Uterus (tissue), 4 donors: ENCODE measurements at places on chromosomes 2 and 18.

DNA sequence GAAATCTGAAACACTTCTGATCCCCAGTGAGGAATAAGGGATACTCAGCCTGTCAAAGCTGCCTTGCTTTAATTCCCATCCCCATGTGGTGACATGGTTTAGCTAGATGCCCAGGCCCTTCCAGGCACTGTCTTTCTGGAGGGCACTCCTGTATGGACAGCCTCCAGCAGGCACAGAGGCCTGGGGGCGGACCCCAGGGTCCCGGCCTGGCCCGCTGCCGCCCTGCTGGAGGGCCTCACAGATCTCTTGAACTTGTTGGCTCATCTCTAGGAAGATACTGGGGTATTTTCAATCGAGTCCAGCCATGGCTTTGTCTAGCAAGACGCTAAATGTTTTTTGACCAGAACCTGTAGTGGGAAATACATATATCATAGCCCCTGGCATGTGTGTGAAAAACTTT is 21.0 kb upstream of the CNNM3 start:
- no peaks in the 10 kb centered on the region for H3K4me1 ChIP-seq
- no peaks in the 10 kb centered on the region for H3K27me3 ChIP-seq
- no peak overlapping the region for H3K4me3 ChIP-seq
- H3K27ac ChIP-seq, result no peak overlapping the region
- no peaks in the 10 kb centered on the region for H3K36me3 ChIP-seq
- no peak for DNase-seq

GRCh38 chr2:23925702-23926289 is 1.1 kb downstream of the ATAD2B start:
- DNase-seq, result peak; percentile 53
- H3K4me1 ChIP-seq, result no peaks in the 10 kb centered on the region
- H3K27ac ChIP-seq, result peak overlapping the region; percentile 97
- H3K4me3 ChIP-seq, result peak overlapping the region; percentile 95

GRCh38 chr2:175929850-175930249 is 72.2 kb downstream of the LNPK start:
- no peak for DNase-seq
- no peaks in the 10 kb centered on the region for H3K4me1 ChIP-seq
- no peak overlapping the region for H3K27ac ChIP-seq
- no peak overlapping the region for H3K4me3 ChIP-seq
- no peaks in the 10 kb centered on the region for H3K27me3 ChIP-seq
- H3K36me3 ChIP-seq, result peaks cover 3% of the 10 kb centered on the region

- H3K4me1 ChIP-seq, result peaks cover 1% of the 10 kb centered on the region
- no peak for DNase-seq
- no peak overlapping the region for H3K4me3 ChIP-seq
- H3K36me3 ChIP-seq, result no peaks in the 10 kb centered on the region
- no peak overlapping the region for H3K27ac ChIP-seq
- H3K27me3 ChIP-seq, result no peaks in the 10 kb centered on the region
Measured at GRCh38 chr2:74444498-74445318, 3.0 kb upstream of the RTKN start.

- H3K4me3 ChIP-seq, result no peak overlapping the region
- H3K27ac ChIP-seq, result no peak overlapping the region
- no peak for DNase-seq
- no peaks in the 10 kb centered on the region for H3K27me3 ChIP-seq
Measured at GRCh38 chr2:96945014-96945413, 41.4 kb downstream of the FAM178B start.

- no peak overlapping the region for H3K4me3 ChIP-seq
- DNase-seq, result no peak
- H3K4me1 ChIP-seq, result no peaks in the 10 kb centered on the region
- H3K36me3 ChIP-seq, result no peaks in the 10 kb centered on the region
Measured at GRCh38 chr18:574149-574860, 5.9 kb upstream of the CETN1 start.

- H3K27me3 ChIP-seq, result no peaks in the 10 kb centered on the region
- H3K4me1 ChIP-seq, result no peaks in the 10 kb centered on the region
- H3K36me3 ChIP-seq, result no peaks in the 10 kb centered on the region
Measured at GRCh38 chr2:157735532-157735931, 106.9 kb upstream of the ACVR1C start.

DNA sequence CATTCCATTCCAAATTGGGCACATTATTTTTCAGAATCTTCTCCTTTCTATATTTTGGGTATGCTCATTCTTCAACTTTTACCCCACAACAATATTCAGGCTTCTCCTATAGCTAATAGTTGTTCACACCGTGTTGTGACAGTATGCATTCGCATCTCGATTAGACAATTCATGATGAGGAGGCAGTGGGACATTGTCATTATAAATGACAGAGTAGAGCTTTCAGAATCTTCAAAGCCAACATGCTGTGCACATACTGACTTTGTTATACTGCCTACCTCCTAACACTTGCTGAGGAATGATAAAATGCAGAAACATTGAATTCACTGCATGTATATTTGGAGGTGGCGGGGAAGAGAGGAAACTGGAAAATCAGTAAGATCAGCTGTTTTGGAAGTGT is 714.2 kb downstream of the SUCLG1 start:
- no peaks in the 10 kb centered on the region for H3K36me3 ChIP-seq
- H3K4me1 ChIP-seq, result no peaks in the 10 kb centered on the region
- H3K4me3 ChIP-seq, result no peak overlapping the region
- no peaks in the 10 kb centered on the region for H3K27me3 ChIP-seq

GRCh38 chr18:8874872-8875271 is 169.5 kb downstream of the MTCL1 start:
- no peaks in the 10 kb centered on the region for H3K36me3 ChIP-seq
- no peaks in the 10 kb centered on the region for H3K27me3 ChIP-seq
- no peak overlapping the region for H3K4me3 ChIP-seq
- no peak overlapping the region for H3K27ac ChIP-seq
- DNase-seq, result no peak

DNA sequence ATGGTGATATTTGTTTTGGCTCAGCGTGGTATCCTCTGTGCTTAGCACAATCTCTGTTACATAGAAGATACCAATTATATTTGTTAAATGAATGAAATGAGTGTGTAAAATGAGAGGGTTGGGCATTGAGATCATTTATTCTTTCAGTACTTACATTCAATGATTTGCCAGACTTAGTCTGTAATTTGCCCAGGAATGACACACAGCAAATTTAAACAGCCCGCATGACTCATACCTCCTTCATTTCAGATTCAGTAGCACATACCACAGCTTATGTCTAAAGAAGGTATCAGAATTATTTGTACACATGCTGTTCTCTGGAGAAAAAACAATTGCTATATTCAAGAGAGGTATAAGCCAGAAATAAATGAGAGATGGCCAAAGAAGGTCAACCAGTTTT is 37.0 kb downstream of the KLHL14 start:
- H3K4me1 ChIP-seq, result no peaks in the 10 kb centered on the region
- H3K36me3 ChIP-seq, result no peaks in the 10 kb centered on the region
- no peaks in the 10 kb centered on the region for H3K27me3 ChIP-seq
- DNase-seq, result no peak

DNA sequence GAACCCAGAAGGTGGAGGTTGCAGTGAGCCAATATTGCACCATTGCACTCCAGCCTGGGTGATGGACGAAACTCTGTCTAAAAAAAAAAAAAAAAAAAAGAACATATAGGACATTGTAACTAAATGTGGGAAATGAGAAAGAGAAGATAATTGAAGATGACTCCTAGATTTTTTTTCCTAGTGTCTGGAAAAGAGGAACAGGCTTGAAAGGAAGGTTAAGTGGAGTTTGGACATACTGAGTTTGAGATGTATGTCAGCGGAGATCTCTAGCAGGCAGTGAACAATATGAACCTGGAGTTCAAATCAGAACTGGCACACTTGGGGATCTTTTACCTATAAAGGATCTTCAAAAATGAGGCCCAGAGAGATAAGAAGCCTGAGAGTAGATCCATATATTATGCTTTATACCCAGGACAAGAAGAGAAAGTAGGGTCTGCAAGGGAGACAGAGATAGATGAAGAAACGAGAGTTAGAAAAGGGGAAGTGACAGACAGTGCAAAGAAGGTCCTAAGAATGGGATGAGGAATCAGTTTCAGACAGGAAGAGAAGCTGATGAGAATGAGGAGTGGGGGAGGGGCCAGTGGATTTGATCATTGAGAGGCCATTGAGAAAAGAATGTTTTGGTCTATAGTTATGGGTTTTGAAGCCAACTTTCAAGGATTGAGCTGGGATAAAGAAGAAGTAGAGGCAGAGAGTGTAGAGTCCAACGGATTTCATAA is 46.9 kb upstream of the CD28 start:
- no peaks in the 10 kb centered on the region for H3K27me3 ChIP-seq
- no peak overlapping the region for H3K27ac ChIP-seq
- no peaks in the 10 kb centered on the region for H3K4me1 ChIP-seq
- no peak overlapping the region for H3K4me3 ChIP-seq
- H3K36me3 ChIP-seq, result no peaks in the 10 kb centered on the region

GRCh38 chr2:236656166-236656565 is 86.5 kb downstream of the ACKR3 start:
- H3K27me3 ChIP-seq, result no peaks in the 10 kb centered on the region
- no peak for DNase-seq
- no peak overlapping the region for H3K27ac ChIP-seq
- H3K4me1 ChIP-seq, result peaks cover 5% of the 10 kb centered on the region

- H3K4me3 ChIP-seq, result no peak overlapping the region
- H3K27ac ChIP-seq, result no peak overlapping the region
- no peak for DNase-seq
- H3K36me3 ChIP-seq, result no peaks in the 10 kb centered on the region
Measured at GRCh38 chr18:55775972-55776371, 188.0 kb upstream of the TCF4 start.

DNA sequence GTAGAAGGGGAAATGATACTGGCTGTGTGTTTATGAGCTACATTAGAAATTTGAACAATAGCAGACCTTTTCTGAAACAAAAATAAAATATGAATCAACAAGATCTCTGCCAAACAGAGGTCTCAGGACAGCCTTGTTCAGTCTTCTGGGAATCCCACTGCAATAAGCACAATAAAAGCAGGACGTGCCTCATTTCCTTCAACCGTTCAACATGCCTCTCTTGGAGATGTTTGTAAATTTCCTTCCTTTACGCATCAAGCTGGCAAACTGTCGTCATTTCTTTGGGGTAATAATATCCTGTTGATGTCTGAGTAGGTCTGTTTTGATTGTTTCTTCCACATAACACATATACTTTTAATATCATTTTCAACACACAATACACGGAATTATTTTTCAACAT is 77.2 kb downstream of the TCF4 start:
- H3K27me3 ChIP-seq, result no peaks in the 10 kb centered on the region
- H3K27ac ChIP-seq, result peak overlapping the region; percentile 58
- DNase-seq, result no peak
- no peaks in the 10 kb centered on the region for H3K36me3 ChIP-seq
- no peaks in the 10 kb centered on the region for H3K4me1 ChIP-seq

DNA sequence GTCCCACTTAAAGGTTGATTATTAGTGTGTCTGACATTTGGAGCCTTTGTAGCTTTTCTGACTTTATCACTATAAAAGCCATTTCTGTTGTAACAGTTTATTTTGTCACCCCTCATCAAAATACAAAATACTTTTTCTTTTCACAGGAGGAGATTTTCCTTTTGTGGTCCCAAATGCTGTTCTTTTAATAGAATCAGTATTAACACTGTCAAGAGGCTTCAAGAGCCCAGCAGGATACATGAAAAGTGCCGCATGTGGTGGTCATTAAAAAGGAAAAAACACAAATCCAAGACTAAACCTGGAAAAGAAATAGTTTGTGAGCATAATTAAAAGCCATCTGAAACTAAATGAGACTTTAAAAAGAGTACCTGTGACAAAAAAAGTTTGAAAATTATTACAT is 515.7 kb downstream of the DCDC2C start:
- H3K36me3 ChIP-seq, result no peaks in the 10 kb centered on the region
- no peak overlapping the region for H3K27ac ChIP-seq
- no peaks in the 10 kb centered on the region for H3K4me1 ChIP-seq
- no peak overlapping the region for H3K4me3 ChIP-seq

GRCh38 chr2:221822416-221822815 is 250.3 kb upstream of the EPHA4 start:
- no peak overlapping the region for H3K27ac ChIP-seq
- H3K4me3 ChIP-seq, result no peak overlapping the region
- no peaks in the 10 kb centered on the region for H3K4me1 ChIP-seq
- no peaks in the 10 kb centered on the region for H3K27me3 ChIP-seq
- no peaks in the 10 kb centered on the region for H3K36me3 ChIP-seq

GRCh38 chr2:170464268-170464667 is 250.9 kb upstream of the SP5 start:
- no peak overlapping the region for H3K4me3 ChIP-seq
- no peaks in the 10 kb centered on the region for H3K36me3 ChIP-seq
- no peaks in the 10 kb centered on the region for H3K27me3 ChIP-seq
- H3K4me1 ChIP-seq, result no peaks in the 10 kb centered on the region
- H3K27ac ChIP-seq, result no peak overlapping the region

DNA sequence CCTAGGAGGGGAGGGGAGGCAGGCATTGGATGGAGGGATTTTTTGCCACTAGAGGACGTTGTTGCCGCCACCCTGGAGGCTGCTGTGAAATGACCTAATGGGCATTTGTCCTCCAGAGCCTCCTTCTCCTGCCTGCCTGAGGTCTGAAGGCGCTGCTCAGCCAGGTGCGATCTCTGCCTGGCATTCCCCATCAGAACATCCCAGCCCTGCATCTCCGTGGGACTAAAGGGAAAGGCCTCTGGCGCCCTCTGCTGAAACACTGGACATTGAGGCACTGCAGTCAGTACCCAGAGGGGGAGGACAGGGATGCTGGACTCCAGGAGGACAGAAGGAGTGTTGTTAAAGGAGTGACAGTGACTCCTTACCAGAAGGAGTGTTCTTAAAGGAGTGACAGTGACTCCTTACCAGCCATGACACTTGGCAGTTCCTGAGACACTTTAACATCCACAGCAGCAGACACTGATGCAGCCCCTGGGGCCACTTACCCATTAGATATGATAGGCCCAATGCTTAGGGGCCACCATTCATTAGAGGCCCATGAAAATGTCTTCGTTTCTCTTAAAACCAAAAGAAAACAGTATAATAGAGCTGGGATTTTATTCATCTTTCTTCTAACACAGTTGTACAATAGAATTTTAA is 17.0 kb downstream of the THNSL2 start:
- H3K4me3 ChIP-seq, result no peak overlapping the region
- no peaks in the 10 kb centered on the region for H3K4me1 ChIP-seq
- no peak overlapping the region for H3K27ac ChIP-seq
- DNase-seq, result peak; percentile 35
- H3K27me3 ChIP-seq, result no peaks in the 10 kb centered on the region
- H3K36me3 ChIP-seq, result no peaks in the 10 kb centered on the region

- no peaks in the 10 kb centered on the region for H3K4me1 ChIP-seq
- no peaks in the 10 kb centered on the region for H3K36me3 ChIP-seq
- DNase-seq, result no peak
- H3K4me3 ChIP-seq, result no peak within 1 kb of the TSS
Measured at GRCh38 chr2:201357221-201357620, at the start of gene FLACC1. Gene FLACC1, minus strand, starts transcription at chr2:201357345. Its CDS starts 5,941 bp downstream, at chr2:201351404.

- H3K27me3 ChIP-seq, result no peaks in the 10 kb centered on the region
- H3K4me1 ChIP-seq, result no peaks in the 10 kb centered on the region
- no peak for DNase-seq
- no peaks in the 10 kb centered on the region for H3K36me3 ChIP-seq
Measured at GRCh38 chr2:8317418-8317817, 364.4 kb upstream of the ID2 start.
